ENCODE measurements at places on chromosomes 11 and 22.

- DNase-seq, result peak; percentile 87
Observed at GRCh38 chr11:35040221-35040942, 98.6 kb upstream of the CD44 start.

DNA sequence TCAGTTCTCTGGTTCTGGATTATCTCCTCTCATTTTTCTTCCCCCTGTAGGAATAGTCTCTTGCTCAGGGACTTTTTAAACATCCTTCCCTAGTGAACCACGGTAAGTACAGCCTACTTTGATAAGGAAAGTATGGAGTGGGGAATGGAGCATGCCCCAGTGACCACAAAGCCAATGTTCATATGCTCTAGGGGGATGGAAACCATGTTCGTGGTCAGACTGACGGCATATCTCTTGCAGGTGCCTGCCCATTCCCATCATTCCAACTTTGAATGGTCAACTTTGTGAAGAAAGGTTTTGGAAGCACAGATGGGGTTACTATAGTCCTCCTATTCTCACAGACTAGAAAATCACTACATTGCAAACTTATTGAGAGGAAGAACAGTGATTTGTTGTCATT lies 332.5 kb upstream of the NCAM1 start:
- no peak for DNase-seq

GRCh38 chr11:120303004-120303637 lies 22.0 kb upstream of the TLCD5 start:
- DNase-seq, result peak; percentile 51

GRCh38 chr22:50280708-50281383 lies 10.7 kb upstream of the MAPK11 start:
- no peak for DNase-seq

DNA sequence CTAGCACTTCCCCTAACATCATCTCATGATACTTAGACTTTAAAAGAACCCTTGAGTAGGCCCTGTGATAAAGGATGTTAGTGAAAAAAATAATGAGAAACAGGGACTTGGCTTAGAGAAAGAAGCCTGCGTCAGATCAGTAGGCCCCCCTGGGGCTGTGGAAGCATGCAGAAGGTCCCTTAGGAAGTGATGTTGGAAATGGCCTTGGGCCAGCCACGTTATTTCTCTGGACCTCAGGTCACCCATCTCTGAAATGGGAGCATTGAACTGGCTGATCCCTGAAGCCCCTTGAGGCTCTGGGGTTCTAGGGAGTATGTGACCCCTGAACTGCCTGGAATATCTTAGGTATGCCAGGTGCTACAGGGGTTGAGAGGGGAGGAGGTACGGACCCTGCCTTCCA lies 40.2 kb downstream of the MCM5 start:
- DNase-seq, result no peak

DNA sequence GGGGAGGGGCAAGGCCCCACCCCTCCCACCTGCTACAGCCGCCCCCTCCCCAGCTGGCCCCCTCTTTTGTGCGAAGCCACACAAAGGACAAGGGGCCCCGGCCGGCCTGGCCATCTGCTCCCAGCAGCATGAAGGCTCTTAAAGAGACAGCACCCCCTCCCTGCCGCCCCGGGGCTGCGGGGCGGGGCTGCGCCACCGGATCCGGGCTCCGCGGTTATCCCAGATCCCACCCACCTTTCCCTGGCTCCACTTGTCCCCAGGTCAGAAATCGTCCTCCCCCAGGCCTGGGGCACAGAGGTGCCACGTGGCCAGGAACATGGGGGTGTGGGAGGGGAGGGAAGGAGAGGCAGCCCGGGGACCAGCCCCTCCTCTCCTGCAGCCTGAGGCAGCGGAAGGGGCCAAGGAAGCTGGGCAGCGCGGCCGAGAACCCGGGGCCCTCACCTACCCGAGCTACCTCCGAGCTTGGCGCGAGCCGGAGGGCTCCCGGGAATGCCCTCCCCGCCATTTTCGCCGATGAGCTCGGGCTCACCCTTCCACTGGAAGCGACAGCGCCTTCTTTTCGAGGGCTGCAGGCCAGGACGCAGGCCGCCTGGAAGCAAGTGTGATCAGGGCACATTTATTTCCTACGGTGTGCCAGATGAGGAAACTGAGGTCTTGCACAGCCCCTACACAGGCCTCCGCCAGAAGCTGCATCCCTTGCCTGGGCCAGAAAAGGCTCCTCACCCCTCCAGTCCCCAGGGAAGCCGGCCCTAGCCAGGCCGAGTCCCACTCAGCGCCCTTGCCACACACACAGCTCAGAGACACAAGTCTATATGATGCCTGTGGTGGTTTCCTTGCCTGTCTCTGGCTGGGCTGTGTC lies 2.5 kb upstream of the RCOR2 start:
- DNase-seq, result no peak

DNA sequence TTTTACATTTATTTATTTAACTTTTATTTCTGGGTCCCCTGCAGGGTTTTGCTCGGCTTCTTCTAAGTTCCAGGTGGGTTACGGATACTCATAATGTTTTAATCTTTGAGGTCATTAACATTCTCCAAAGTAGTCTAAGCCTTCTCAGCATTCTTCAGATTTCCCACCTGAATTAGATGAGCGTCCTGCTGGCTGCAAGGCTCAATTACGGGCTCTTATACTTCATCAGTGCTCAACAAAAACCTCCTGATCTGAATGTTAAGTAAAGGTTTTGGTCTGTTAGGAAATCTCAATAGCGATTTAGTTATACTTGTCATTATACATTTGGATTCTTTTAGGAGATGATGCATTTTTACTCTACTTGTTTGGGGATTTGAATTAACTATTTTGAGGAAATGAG lies 27.3 kb upstream of the NFRKB start:
- no peak for DNase-seq

DNA sequence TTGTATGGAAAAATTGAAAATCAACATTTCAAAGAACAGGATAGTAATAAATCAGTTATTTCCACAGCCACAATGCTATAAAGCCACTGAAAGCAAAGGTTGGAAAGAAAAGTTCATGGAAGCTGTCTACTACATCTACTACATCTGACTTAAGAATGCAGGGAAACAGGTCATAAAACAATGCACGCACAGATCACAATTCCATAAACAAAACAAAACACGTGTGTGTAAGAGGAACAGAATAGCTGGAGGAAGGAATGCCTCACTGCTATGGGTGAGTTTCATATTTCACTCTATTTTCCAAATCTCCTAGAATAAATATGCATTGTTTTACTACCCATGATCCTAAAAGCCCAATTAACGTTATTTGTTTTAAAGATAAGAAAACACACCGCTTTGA lies 66.3 kb downstream of the NCAPD3 start:
- no peak for DNase-seq
